ENCODE measurements at places on chromosomes 16 and 17. TPM values are rescaled to one million over a fixed set of nuclear protein-coding genes. Genes with fewer than 3 reads are reported as not detected.

- no peak for DNase-seq
Measured at GRCh38 chr17:799261-799660, 17.1 kb downstream of the MRM3 start.

DNA sequence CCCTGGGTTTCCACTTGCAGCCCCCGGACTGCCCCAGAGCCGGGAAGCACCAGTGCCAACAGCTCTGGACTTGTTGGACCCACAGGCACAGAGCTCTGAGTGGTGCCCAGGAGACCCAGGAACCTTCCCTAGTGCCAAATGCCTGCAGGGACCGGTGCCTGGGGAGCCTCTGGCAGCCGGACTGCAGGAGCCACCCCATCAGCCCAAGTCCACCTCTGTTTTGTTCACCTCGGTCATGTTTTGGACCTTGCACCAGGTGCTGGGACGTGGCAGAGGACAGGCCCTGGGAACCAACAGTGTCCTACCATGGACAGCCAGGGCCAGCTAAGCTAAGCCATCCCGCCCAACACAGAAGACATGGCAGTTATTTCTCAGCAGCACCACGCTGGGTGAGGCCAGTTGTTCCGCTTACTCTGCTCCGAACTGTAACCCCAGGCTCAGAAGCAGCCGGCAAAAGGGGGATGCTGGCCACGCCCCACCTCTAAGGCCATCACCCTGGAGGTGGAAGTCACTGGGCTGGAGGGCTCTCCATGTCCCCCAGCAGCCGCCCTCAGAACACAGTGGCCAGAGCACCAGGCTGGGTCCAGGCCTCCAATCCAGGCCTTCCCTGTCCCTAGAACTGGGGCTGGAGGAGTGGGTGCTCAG, 79.8 kb downstream of the AMFR start:
- DNase-seq, result no peak

Gene SOCS3
- total RNA-seq, result 86.4 TPM

DNA sequence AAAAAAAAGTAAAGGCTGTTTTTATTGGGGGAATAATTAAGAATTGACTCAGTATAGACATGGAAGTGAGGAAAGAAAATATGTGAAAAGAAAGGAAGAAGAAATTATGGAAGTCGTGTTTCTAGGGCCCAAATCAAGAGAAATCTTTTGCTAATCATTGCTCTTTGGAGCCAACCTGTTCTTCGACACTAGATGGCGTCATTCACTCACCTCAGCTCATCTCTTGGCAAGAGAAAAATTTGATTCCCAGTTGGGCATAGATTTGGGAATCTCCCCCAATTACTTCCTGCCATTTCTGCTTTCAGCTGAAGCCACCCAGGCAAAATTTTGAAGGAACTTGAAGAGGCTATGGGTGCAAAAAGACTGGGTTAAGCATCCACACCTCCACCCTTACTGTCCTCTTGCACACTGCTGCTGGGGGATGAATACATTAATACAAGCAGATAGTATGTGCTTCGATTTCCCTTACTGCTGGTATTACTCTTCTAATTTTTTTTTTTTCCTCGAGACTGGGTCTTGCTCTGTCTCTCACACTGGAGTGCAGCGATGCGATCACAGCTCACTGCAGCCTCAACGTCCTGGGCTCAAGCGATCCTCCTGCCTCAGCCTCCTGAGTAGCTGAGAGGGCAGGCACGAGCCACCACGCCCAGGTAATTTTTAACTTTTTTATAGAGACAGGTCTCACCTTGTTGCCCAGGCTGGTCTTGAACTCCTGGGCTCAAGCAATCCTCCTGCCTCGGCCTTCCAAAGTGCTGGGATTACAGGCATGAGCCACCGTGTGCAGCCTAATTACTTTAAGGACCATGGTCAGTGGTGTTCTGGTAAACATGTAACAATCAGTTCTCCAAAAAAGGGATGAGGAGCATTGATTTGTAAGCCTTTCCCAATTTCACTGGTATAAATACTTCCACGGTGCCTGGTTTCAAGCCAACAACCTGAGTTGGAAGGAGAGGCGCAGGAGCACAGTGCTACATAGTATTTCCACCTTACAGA, 13.5 kb downstream of the PSMD7 start:
- DNase-seq, result no peak

GRCh38 chr16:58307583-58308312, 12.9 kb upstream of the PRSS54 start:
- no peak for DNase-seq
